NCI-H1417 (cell line): ENCODE measurements at places on chromosomes 7 and 10.

DNA sequence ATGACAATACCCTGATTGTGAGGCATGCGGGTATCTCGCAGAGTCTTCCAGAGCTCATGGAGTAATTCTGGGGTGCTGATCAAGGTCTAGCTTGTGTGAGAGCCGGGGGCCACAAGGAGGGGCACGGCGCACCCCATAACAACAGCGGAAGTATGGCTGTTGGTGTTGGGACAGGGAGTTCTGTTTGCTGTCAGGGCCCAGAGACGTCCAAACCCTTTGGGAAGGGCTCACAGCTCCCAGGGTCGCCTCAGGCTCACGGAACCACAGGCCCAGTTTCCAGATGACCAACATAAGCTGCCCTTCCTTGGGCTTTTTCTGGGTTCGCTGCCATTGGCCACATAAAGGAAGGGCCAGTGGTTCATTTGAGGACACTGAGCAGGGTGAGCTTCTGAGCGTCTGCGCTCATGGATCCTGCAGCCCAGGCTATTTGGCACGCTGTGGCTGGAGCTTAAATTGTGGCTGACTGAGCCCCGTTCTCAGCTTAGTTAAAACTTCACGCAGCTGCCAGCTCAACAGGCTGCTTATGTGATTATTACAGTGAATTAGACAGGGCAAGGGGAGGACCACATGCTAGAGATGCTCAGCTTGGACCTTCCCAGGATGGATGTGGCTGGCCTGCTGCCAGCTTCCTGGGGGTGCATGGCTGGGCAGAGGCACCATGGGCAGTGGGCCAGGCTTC lies 92.3 kb downstream of the DNAJB6 start:
- no peak for DNase-seq

DNA sequence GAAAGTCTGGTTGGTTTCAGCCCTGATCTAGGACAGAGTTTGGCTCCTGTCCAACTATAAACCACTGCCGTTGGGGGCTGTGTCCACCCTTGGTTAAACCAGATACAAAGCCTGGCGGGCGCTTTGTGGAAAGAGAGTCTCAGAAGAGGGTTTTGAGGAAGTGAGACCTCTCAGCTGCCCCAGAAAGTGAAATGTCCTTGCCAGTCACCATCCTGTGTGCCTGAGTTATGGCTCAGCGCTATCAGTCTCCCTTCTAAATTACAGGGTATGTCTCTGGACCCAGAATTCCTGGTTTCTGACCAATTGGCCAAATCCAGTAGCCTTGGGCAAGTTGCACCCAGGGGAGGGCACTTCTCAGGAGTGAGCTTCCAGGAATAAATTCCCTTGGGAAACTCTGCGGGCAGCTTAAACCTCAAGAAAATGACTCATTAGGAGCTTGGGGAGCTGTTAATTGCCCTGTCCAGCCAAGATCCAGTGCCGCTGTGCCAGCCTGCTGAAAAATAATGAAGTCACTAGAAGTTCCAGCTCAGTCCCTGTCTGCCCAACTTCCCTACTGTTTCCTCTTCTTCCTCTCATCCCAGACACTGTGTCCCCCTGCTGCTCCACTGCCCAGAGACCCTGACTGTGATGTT lies 66.7 kb upstream of the PDZD8 start:
- no peak for DNase-seq

DNA sequence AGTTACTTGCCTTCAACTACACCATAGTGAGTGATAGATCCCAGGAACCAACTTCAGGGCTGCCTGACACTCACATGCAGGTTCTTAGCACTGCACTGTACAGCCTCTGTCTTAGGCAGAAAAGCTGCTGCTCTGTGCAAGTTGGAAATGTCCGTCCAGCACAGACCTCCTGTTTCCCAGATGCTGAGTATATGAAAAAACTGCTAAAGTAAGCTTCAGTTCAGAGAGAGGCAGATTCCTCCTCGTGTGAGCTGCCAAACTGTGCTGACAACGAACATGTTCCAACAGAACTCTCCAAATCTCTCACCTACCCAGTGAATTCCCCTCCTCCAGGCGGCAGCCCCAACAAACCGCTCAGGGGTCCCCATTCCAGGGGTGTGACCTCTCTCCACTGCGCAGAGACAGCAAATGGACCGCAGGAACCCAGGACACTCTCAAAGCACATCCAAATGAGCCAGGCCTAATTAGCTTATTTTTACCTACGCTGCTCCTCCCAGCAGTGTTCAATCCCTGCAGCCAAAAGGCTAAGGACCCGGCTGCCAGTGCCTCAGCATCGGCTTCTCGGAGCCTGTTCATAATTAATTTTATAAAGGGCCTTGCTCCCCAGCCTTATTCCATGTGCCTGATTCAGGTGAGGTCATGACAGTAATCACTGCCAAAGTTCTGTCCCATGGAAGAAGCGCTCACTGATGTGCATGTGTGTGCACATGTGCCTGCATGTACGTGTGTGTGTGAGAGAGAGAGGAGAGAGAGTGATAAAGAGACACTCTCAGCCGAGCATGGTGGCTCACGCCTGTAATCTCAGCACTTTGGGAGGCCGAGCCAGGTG lies 159.5 kb upstream of the AUTS2 start:
- DNase-seq: no peak

- no peak for DNase-seq
Measured at GRCh38 chr7:98278936-98279335, 2.5 kb upstream of the BRI3 start.

DNA sequence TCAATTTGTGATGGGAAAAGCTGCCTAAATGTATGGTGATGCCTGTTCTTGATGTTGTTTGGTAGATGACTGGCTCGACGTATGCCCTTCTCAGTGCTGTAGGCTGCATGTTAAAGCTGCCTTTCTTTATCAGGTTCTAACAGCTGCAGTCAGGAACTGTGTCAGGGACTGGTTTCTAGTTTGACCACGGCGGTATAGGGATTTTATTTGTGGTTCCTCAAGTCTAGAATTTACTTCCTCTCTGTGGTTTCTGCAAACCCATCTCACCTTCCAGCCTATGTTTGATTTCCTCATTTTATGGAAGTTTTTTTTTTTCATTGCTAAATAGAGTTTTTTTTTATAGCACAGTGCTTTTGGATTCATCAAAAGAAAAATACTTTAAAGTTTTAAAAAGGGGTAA lies 26.5 kb downstream of the LMTK2 start:
- DNase-seq: no peak

DNA sequence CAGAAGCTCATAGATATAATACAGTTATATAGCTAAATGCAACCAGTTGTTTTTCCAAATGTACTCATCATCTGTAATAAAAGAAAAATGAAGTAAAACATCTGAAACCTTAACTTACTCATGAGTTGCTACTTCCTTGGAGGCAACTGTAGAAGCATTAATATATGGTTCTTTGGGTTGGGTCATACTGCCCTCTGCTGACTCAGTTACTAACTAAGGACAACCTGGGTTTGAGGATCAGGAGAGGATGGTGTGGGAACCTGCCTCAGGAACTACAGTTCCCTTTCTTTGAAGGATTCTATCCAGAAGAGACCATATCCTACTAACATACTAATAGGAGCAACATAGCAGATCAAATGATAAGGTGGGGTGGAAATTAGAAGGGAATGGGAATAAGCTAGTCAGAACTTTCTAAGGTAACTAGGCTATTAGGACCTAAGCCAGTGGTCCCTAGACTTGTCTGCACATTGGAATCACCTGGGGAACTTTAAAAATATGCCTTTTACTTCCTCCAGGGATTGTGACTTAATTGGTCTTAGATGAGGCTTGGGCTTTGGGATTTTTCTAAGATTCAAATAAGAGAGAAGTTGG lies 20.7 kb downstream of the COX15 start:
- DNase-seq: no peak

DNA sequence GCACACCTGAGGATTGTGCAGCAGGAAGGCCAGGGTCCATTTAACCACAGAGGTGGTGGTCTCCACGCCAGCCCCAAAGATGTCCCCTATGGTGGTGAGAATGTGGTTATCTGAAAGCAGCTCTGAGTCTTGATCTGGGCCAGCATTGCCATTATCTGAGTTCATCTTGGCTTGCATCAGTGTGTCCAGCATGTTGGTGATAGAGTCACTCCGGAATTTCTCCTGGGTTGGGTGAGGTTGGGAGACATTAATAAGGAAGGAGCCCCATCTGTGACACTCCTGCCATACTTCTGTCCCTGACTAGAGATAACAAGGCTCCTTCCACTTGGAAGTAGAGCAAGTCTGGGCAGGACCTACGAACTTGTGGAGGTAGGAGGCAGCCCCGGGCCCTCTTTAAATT lies 4.2 kb downstream of the CYP17A1 start:
- no peak for DNase-seq

DNA sequence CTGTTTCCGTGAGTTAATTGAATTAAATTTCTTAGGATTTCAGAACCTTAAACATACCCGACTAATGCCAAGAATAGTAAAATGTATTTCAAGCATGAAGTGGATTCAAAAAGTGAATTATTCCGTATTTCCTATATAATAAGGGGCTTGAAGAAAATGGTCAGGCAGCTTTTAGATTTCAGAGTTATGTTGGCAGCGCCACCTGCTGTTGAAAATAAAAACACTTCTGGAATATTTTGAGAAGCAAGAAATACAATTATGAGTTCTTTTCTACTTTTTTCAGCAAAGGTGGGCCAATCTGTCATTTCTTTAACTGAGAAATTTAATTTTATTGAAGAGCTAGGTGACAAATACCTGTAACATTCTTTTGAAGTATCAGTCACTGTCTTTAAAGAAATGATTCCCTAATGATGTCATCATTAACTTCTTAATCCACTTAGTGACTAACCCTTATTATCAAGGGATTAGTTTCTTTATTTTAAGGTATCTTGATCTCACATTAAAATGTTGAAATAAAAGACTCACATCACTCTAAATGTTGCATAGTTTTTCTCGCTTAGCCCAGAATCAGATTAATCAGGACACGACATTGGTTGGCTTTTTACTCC lies 36.6 kb upstream of the AGR3 start:
- peak; percentile 62 for DNase-seq

GRCh38 chr10:119542988-119543813 lies 682 bp upstream of the RGS10 start:
- DNase-seq: peak; percentile 47

GRCh38 chr10:103451831-103452505 lies at the start of gene CALHM2:
TSS of gene CALHM2 (minus strand) at chr10:103452370. CDS start at chr10:103449941, 2,429 bp downstream.
- peak; percentile 58 for DNase-seq

DNA sequence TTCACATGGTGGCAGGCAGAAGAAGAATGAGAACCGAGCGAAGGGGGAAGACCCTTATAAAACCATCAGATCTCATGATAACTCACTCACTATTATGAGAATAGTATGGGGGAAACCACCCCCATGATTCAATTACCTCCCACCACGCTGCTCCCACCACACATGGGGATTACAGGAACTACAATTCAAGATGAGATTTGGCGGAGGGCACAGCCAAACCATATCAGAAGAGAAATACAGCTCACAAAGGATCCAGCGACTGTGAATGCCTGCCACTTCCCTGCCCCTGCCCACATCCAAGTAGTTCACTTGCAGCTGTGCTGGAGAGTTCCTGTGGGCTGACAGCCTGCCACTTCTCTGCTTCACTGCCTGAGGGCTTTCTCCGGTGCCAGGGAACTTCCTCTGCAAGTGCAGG lies 148.7 kb downstream of the C7orf25 start:
- no peak for DNase-seq

DNA sequence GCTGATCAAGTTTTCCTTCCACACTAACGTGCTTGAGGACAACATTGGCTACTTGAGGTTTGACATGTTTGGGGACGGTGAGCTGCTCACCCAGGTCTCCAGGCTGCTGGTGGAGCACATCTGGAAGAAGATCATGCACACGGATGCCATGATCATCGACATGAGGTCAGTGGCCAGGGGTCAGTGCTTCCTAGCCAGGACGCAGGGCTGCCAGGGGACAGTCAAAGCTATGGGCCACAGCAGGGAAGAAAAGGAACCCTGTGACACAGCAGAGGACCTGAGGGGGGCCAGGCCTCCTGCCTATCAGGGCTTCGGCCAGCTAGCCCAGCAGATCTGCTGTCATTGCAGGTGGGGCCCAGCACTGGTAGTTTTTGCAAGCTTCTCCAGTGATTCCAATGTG lies 5.2 kb downstream of the RBP3 start:
- no peak for DNase-seq

DNA sequence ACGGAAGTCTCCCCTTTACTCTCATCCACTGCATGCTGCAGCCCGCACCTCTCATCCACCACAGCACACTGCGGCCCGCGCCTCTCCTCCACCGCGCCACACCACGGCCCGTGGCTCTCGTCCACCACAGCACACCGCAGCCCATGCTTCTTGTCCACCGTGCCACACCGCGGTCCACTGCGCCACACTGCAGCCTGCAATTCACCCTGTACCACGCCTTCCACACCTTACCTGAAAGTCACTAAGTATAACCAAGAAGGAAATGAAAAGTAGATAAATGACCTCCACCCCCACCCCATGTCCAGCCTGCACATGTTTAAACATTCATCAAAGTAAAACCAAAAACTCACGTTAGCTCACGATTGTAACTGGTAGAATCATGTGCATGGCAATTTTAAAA lies 176.1 kb downstream of the DIP2C start:
- no peak for DNase-seq
